NCI-H1417 treated with DMSO at 0.1 percent for 48 hours (cell line): ENCODE measurements at places on chromosomes 6 and 20.

- DNase-seq, result no peak
Measured at GRCh38 chr20:58716476-58717277, 24.1 kb downstream of the NPEPL1 start.

DNA sequence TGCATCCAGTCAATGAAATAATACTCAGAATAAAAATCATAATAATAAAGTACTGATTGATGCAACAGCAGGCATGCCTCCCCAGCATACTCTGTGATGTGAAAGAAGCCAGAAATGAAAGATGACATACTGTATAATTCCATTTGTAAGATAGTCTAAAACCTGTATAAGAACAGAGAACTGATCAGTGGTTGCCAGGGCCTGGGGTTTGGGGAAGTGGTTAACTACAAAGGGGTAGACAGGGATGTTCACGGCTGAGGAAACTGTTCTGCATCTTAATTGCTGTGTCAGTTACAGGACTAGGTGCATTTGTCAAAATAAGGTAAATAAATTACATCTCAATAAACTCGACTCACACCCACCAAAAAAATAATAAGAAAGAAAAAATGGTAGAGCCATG, 81.3 kb upstream of the BMP2 start:
- no peak for DNase-seq

DNA sequence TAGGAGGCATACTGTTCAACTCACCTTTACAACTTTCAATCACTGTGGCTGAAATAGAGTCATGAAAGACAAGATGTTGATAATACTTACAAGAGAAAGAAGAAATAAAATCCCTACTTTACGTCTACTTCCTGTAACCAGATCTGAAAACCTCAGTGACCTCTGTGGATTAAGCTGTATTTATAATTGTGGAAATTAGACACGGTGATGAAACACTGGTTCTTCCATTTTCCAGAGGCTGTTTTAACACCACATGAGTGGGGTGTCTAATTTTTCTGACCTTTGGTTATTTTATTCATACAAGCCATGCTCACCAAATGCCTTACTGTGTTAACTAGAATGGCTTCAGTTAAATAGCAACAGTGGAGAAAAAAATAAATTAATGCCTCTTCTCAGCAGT, 58.5 kb upstream of the HIVEP1 start:
- DNase-seq, result no peak

DNA sequence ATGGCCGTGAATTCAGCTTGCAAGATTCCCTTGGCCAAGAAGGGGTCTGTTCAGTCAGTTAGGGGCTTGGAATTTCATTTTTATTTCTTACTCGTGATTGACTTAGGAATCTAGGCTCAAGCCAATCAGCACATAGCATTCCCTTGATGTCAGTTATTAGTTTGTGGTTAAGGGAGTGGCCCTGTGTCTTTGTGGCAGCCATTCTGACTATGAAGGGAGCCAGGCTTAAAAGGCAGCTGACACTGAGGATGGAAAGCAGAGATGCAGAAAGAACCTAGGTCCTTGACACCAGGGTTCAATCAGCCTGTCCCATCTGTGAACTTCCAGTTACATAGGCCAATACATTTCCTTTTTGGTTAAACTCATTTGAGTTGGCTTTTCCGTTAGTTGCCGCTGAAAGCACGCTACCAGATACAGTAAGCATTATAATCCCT, 48.1 kb downstream of the MCUR1 start:
- DNase-seq, result no peak

GRCh38 chr6:14921878-14922671, 323.8 kb upstream of the JARID2 start:
- DNase-seq, result no peak

GRCh38 chr20:32201296-32201976, 6.1 kb downstream of the PLAGL2 start:
- DNase-seq, result no peak

DNA sequence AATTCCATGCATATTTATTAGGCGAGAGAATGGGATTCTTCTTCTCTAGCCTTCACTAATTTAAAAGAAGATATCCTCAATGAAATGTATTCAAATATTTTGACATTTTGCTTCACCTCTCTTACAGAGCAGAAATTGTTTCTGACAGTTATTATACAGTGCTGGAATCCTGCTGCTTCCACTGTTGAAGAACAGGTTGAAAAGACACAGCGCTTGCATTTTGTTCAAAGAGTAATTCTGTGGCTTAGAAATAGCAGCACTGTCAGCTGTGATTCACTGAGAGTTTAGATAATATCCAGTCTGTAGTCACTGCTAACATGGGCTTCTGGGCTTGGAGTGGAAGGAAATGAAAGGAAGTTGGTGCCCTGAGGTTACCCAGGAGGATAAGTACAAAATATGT, 117.1 kb upstream of the FBXL4 start:
- DNase-seq, result no peak

DNA sequence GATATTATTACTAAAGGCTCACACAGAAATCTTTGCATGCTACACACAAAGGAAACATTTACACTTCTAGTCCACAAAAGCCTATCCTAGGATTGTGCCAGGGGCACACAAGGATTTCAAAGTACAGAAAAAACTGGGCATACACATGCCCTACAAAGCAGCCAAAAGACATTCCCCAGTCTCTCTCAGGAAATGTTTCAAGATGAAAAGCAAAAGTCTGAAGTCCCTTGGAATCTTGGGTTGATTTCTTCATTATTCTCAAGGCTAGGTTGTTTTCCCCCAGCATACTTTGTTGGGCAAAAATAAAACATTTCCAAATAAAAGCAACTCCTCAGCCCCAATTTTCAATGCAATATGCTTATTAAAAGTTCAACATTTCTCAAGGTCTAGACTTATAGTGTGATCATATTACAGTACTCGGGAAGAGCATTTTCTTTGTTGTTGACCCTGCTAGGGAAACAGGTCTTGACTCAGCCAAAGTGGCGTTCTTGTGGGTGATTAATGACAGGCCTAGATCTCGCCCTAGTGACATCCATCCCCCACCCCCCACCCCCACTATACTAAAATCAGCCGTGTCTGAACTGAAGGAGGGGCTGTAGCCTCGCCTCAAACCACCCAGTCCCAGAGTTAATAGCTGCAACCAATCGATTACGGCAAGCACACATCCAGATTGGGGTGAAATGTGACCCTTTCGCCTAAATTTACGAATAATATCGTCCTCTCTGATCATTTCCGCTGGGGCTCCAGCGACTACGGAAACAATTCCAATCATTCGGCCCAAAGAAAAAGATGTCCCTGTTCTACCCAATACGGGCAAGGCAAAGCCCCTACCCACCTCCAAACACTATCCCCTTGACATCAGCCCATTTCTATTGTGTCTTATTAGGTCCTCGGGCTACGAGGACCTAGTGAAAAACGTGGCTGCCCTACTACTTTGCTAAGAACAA, 1.4 kb downstream of the AKIRIN2 start:
- DNase-seq, result no peak

DNA sequence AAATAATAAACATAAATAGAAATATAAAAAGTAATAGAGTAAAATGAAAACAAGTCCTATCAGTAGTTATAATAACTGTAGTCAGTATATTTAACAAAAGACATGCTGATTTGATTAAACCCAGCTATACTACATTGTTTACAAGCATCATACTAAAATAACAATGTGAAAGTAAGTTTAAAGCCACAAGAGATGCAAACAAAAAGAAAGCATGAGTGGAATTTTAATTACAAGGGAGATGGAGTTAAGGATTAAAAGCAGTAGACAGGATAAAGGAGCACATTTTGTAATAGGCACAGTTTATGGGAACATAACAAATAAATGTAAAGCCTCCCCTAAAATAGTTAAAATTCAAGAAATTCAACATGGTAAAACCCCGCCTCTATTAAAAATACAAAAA, 41.5 kb downstream of the SENP6 start:
- DNase-seq, result no peak

- no peak for DNase-seq
Measured at GRCh38 chr6:47525330-47526057, 47.9 kb downstream of the CD2AP start.

DNA sequence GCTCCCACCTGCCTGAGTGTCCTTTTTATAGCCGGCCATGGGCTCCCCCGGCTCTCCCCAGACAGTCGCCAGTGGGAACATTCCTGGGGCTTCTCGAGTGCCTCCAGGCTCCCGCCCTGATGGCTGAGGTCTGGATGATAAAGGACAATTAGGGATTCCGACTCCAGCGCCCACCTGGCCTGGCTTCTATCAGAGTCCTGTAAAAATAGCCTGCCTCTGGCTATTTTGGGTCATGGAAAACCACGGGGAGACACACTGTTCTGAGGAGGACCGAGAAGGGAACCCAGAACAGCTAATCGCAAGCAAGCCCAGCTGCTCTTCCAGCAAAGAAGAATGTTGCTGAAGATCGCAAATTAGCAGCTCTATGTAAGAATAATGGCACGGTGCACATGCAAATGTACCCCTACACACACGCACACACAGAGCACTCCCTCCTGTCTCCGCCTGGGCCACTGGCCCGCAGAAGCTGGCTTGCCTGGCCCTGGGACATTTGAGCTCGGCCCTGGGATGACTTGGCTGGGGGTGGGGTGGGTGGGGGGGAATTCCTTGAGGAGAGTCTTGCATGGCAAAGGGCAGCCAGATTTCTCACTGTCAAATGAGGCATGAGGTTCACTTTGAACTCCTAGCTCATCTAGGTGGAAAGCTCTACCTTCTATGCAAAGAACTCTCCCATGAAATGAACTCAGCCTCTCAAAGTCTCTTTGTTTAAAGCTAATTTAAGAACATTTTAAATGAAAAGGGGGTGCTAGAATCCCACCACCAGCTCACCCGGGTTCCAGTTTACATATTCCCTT, 55.3 kb downstream of the CTCFL start:
- no peak for DNase-seq

DNA sequence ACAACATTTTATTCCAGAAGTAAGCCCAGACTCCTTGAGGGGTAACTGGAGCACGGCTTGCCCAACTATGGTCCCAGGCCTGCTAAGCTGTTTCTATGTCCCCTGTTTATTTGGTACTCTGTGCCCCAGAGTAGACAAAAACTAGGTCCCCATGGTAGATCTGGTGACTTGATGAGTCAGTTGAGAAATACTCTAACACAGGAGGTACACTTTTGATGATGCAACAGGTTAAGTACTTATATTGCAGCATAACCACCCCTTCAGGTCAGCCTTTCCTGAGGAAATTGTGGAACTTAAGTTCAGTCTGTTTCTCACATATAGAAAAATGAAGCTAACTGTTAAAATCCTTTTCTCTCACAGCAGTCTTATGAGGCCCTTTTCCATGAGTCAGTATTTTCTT, 19.6 kb downstream of the TTPAL start:
- DNase-seq, result no peak

DNA sequence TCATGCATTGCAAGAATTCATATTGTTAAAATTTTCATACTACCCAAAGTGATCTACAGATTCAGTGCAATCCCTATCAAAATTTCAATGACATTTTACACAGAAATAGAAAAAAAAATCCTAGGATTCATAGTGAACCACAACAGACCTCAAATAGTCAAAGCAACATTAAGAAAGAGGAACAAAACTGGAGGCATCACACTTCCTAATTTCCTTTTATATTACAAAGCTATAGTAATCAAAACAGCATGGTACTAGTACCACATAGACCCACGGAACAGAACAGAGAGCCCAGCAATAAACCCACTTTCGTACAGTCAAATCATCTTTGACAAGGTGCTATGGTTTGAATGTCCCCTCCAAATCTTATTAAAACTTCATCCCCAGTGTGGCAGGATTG, 39.7 kb downstream of the NTSR1 start:
- DNase-seq, result no peak

DNA sequence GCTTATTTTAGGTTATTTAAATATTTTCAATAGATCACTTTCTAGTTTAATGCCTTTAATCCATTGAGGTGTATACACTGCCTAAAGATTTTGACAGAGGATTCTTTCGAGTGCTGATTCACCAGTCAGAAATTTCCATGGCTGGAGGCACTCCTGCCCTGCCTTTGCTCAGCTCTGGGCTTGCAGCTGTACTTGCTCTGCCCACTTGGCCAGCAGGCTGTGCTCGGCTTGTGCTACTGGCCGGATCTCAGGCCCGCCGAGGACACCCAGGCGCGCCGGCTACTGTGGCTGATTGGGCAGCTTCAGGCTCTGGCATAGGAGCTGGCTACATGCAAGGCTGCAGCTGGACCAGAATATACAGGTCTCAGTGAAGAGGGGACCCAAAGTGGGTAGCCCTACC, 675.1 kb upstream of the MMS22L start:
- DNase-seq, result no peak

DNA sequence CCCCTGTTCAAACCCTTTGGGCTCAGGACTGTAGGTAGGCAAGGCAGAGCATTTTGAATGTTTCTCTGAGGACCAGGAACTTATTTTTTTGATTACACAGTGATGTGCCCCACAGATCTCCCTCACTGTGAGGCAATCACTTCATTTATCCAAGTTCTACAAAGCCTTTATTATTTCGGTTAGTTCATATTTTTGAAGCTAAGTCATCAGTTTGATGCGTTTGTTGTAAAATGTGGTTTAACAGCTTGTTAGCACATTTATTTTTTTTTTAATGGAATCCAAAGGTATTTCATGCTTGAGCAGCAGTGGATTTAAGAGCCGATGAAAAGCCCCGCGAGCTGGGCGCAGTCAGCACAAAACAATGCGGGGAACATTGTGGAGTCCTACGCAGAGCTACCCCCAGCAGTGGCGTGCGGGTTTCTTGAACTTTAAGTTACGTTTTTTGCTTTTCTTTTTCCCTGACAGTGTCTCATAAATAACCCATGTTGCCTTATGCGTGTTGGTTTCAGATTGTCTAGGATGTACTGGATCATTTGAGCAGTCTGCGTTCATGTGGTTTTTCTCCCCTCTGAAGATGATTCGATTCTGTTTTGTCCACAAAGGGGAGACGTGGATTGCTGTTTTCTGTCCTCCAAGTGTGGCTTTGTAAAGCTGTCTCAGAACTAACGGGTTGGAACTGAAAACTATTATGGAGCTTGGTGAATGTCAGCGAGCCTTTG, 233.6 kb upstream of the BMP2 start:
- no peak for DNase-seq

GRCh38 chr20:38633577-38634093, 32.0 kb downstream of the ARHGAP40 start:
- no peak for DNase-seq

DNA sequence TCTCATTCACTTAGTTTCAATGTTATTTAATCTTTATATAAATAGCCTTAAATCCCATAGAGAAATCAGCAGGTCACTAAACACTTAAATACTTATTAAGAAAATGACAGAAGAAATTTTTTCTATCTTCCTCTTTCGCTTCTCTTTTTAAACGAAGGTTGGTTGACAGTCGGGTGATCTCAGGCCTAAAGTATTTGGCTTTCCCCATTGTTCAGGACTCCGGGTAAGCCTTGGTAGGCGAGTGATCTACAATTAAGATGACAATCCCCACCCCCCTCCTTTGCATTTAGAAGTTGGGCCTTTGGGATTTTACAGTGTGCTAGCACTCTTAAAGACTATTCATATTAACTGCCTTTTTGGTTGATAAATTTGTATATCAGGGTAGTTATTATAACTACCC, 19.7 kb upstream of the UTRN start:
- DNase-seq, result no peak

- no peak for DNase-seq
Measured at GRCh38 chr20:62617711-62618483, 24.4 kb upstream of the SLCO4A1 start.

- no peak for DNase-seq
Measured at GRCh38 chr20:62700261-62700930, 8.2 kb upstream of the NTSR1 start.

- DNase-seq, result no peak
Measured at GRCh38 chr20:50546729-50547314, 36.6 kb downstream of the PTPN1 start.

GRCh38 chr6:143125455-143125854, 64.8 kb downstream of the AIG1 start:
- peak; percentile 46 for DNase-seq

- no peak for DNase-seq
Measured at GRCh38 chr6:70684794-70685493, 17.3 kb downstream of the SMAP1 start.
